ENCODE measurements at places on chromosomes 1 and 21.

GRCh38 chr1:230171356-230172015 lies 104.4 kb downstream of the GALNT2 start:
- no peak for DNase-seq

DNA sequence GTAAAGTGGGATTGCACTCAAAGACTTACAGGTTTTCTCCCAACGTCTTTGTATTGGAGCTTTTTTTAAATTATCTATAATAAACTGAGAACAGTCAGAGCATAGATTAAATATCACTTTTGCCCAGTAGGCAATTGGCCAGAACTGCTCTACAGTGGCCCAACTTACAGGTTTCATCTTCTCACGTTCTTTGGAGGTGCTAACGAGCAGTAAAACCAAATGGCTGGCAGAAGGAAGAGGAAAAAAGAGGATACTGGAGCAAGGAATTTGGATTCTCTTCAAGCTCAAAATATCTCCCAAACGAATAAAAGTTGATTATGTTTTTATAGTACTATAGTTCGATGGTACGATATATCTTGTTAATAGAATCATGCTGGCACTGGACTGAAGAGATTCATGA lies 201.1 kb downstream of the ROR1 start:
- no peak for DNase-seq

- DNase-seq = no peak
These were observed 6.3 kb downstream of the FAM20B start for GRCh38 chr1:179031855-179032513.

DNA sequence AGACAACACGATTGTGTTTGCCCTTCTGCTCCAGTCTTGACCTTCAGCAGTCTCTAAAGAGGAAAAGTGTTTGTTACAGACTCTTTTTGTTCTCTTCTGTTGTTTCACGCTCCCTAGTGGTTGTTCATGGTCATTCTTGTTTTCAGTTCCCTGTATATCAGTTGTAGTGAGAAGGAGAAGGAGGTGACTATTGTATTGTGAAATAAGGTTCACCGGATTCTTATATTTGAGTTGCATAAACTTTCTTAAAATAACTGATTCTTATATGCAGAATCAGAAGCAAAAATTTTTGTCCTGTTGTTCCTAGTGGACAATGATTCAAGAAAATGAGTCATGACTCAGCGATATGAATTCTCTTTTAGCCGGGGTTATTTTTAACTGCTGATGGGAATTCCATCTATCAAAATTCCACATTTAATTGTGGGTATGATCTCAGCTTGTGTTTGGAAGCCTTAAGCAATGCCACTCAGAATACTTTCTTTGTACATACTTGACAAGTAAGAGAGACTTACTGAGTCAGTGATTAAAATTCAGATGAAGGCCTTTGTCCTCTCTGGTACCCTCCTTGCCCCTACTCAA lies 152.2 kb downstream of the CLEC20A start:
- DNase-seq = peak; percentile 86

GRCh38 chr1:228222548-228222947 lies 14.7 kb downstream of the OBSCN start:
- DNase-seq = no peak

- DNase-seq = no peak
These were observed 34.7 kb upstream of the CASZ1 start for GRCh38 chr1:10830961-10831668.

DNA sequence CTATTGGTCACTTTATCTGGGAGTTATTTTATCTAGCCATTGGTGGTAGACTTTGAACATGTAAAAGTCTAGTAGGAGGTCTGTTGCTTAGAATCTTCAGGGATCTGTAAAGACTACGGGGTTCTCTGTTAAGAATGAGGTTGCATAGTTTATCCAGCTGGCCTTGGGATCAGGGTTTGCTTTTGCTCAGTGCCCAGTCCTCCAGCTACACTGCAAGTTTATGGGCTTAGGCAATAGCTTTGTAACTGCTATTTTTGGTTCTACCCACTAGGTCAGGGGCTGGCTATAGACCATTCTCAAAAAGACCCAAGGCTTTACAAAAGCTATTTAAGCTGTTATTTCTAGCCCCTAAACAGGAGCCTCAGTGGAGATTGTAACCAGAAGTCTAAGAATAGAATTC lies 9.8 kb downstream of the SH3GLB1 start:
- no peak for DNase-seq

DNA sequence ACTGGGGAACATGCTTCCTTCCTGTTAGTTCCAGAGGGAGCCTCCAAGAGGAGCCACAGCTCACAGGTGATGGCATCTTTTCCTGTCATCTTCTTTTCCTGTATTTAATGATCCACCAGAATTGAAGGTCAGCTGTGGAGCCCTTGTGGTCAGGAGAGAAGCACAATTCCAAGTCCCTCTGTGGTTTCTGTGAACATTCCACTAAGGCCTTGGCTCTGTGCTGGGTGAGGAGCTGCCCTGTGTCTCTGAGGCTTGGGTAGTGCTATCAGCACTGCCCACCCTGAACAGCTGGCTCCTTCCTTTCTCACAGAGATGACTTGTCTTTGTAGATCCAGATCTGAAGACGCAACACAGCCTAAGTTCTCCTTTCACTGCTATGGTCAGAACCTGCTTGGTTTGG lies 141.9 kb upstream of the MAP1LC3C start:
- DNase-seq = no peak

DNA sequence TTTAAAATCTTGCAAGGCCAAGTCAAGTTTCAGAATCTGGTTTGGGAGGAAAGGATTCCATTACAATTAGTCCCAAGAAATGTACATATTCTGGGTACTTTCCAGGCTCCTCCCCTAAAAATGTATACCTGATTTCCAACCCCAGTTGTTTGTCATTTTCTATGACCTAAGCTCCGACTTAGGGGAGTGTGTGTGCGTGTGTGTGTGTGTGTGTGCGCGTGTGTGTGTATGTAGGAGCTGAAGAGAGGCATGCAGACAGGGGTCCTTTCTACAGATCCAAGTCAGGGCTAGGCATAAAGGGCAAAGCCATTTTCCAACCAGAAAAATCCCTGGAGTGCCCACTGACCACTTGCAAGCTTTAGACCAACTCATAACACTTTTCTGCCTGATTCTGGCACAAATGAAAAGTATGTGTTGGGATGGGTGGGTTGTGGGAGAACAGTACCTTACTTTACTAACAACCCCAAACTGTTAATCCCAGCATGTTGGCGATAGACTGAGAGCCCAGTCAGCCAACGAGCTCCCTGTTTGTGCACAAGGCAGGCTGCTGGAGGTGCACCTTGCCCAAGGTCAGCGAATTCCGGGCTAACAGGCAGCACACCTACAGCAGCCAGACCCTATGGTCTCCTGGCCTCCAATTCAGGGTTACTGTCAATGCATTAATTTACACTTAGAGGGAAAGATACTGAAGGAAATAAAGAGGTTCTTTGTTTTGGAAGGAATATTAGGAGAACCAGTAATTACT lies 1.7 kb downstream of the TRABD2B start:
- no peak for DNase-seq

DNA sequence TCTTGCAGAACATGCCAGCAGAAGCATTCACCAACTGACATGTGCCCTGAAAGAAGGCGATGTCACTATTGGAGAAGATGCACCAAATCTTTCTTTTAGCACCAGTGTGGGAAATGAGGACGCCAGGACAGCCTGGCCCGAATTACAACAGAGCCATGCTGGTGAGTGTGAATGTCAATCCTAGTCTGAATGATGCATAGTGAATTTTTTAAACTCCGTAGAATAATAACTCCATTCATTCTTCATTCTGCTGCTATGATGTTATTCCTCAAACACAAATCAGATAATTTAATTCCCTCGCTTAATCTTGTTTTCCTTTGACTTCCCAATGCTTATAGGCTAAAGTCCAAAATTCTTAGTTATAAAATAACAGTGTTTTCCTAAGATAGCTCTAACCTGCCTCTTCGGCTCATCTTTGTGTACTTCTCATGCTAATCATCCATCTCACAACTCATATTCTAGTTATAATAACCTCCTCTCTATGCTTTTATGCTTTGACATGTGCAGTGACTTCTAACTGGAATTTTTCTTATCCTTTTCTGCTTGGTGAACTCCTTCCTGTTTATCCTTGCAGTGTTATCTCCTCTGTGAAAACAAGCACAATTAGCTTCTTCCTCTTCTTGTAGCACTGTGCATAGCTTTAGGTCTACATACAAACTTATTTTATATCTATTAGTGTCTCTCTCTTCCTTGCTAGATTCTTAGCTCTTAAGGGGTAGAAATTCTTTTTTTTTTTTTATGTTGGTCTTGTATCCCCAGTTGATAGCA lies 14.4 kb downstream of the SDCCAG8 start:
- no peak for DNase-seq

DNA sequence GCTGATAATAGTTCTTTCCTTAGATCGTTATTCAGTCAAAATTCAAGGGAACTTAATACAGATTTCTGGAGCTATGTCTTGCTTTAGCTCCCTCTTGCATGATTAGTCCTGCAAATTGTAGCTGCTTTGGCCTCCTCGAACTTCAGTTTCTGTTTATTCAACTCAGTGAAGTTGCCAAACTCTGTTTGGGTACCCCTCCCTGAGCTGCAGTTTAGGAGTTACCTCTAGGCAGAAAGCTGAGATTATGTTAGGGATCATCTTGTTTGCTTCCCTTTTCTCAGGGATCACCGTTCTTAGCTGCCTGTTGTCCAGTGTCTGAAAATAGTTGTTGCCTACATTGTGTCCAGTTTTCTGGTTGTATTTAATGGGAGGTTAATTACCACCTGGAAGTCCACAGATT lies 43.5 kb downstream of the SNX27 start:
- DNase-seq = peak; percentile 22

DNA sequence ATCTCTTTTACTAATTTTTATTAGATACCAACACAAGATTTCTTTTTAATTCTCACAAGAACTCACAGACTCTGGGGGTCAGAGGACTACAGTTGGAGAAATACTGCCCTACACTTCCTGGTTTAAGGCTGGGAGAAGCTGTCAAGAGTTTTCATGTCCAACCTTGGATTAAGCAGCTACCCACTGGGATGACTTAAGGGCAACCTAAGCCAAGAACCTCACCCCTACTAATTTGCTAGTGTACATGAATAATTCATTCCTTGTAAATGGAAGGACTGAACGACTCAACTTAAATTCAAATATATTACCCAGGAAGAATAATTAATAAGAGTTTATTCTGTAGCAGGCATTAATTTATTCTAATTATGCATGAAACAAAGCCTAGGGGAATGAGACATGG lies 182.3 kb upstream of the C1orf105 start:
- DNase-seq = no peak
